Activated CD4-positive, CD25-positive, alpha-beta regulatory T cell (primary cell): ENCODE measurements at places on chromosomes 3 and 15.

DNA sequence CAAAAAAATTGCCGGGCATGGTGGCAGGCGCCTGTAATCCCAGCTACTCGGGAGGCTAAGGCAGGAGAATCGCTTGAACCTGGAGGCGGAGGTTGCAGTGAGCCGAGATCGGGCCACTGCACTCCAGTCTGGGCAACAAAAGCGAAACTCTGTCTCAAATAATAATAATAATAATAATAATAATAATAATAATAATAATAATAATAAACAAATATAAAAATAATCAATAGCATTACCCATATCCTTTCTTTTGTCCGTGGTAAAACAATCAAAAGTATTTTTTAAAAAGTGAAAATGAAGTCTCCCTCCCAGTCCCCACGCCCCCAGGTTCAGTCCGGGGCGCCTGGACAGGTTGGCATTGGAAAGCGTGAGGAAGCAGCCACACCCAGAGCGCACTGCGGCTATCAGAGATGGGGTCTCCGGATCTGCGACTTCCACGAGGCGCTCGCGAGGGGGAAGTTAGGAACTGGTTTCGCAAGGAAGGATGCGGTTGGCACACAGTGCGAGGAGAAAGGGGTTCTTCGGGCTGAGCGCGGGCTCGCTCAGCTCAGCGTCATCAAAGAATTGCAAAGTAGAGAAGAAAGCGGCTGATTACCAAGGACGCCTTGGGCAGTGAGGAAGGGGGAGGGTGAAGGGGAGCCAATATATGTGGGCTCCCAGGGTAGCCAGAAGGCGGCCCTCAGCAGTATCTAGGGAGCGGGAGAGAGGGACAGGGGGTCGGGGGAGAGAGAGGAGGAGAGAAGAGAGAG is 69.5 kb upstream of the EPHB3 start:
- no peak for DNase-seq

DNA sequence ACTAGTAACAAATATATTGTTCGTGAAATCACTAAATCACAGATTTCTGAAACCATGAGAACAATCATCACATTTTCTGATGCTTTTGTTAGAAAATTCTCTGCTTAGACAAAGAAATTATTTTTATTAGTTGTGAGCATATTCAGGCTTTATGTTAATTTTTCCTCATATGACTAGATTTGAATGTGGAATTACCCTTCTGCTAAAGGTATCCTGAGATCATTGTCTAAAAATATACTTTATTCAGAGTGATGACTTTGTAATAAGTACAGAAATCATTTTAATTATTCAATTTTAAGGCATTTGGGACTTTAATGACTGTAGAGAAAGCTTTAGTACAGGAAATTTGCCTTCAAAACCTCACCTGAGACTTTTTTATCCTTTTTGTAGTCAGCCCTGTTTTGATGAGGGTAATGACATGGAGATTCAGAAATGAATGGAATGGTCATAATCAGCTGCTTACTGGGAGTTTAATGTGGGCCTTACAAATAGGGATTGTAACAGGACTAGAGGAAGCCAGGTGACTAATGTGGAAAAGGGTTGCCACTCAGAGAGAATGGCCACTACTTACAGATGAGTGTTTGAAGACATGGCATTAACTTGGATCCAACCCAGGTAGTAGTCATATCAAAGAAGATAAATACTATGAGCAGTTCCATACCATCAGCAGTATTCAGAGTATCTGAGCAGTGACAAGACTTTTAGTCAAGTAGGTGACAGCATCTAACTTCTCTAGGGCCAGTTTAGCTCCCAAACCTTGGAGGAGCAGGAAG is 148.3 kb downstream of the MBNL1 start:
- no peak for DNase-seq

- no peak for DNase-seq
Measured at GRCh38 chr3:171508676-171509075, 48.5 kb upstream of the TNIK start.

DNA sequence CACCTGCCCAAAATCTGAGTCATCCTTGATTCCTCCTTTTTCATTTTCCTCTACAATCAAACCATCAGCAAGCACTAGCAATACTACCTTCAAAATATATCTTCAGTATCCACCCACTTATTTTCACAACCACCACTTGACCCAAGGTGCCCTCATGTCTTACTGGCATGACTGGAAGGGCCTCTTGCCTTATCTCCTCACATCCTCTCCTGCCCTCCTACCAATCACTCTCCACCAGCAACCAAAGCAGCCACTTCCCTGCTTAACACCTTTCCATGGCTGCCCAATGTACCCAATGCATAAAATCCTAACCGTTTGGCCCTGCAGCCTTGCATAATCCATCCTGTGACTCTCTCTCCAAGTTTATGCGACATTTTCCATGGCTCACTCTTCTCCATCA is 76.0 kb downstream of the MTHFS start:
- DNase-seq, result no peak

GRCh38 chr3:187062526-187063177 is 76.6 kb downstream of the RPL39L start:
- no peak for DNase-seq

- no peak for DNase-seq
Measured at GRCh38 chr15:65970937-65971740, 101.8 kb downstream of the RAB11A start.

GRCh38 chr3:69567023-69567709 is 172.1 kb upstream of the MITF start:
- no peak for DNase-seq

- DNase-seq, result no peak
Measured at GRCh38 chr15:29612096-29612495, 210.2 kb downstream of the TJP1 start.

GRCh38 chr3:63969876-63970275 is 53.4 kb downstream of the PSMD6 start:
- DNase-seq, result no peak

DNA sequence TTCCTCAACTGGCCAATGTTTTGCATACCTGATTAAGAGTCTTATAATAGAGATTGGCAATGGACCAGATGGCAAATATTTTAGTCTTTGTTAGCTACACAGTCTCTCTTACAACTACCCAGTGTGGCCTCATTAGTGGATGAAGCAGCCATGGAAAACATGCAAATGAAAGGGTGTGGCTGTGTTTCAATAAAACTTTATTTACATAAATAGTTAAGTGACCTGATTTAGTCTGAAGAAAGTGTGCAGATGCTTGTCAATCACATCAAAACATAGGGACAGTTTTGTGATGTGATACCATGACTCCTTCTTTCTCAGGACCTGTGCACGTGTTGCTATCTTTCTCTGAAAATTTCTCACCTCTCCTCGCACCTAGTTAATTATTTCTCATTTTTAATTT is 309.8 kb upstream of the GRM7 start:
- no peak for DNase-seq

- DNase-seq, result no peak
Measured at GRCh38 chr3:107850681-107851080, 240.2 kb downstream of the CD47 start.

- no peak for DNase-seq
Measured at GRCh38 chr15:69410248-69410874, 3.8 kb upstream of the KIF23 start.

DNA sequence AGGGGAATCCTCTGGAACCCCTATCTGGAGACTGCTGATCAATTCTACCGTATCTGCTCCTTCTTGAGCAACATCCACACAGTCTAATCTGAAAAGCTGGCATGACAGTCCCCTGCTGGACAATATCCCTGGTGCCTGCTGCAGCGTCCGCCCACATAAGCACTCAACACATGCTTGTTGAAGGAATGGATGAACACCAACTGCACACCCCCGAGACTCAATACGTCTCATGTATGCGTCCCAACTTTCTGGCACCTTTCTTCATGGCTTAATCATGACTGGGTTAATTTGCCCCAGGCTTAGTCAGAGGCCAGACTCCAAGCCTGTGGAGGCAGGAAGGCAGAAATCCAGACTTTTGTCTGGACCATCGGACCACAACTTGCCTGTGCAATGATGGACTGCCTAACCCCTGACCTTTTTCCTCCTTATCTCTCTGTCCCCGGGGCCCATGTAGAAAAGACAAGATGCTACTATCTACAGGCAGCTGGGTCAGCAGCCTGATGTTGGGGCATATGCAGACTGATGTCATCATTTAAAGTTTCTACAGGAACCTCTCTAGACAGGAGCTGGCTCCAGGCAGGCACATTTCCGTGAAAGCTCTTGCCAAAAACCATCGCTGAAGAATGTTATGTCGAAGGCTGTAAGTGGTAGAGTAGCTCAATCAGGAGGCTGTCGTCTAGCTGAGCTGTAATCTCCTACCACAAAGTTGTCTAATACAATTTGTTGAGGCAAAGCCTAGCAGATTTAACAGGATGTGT is 114.1 kb upstream of the TPM1 start:
- no peak for DNase-seq

DNA sequence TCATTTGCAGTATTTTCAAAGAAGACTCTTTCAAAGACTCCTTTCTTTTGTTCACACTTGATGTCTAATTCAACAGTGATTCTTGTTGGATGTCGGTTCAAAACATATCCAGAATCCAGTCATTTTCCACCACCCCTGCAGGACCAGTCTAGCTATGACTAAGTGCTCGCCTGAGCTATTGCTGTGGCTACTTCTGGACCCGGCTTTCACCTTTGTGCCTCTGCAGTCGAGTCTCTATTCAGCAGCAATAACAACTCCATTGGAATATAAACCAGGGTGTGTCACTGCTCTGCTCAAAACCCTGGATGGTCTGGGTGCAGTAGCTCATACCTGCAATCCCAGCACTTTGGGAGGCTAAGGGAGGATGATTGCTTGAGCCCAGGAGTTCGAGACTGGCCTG is 55.0 kb downstream of the PRICKLE2 start:
- no peak for DNase-seq

GRCh38 chr15:46344115-46344724 is 709.4 kb downstream of the SQOR start:
- DNase-seq, result no peak

GRCh38 chr3:167587651-167588050 is 66.1 kb downstream of the WDR49 start:
- DNase-seq, result no peak

DNA sequence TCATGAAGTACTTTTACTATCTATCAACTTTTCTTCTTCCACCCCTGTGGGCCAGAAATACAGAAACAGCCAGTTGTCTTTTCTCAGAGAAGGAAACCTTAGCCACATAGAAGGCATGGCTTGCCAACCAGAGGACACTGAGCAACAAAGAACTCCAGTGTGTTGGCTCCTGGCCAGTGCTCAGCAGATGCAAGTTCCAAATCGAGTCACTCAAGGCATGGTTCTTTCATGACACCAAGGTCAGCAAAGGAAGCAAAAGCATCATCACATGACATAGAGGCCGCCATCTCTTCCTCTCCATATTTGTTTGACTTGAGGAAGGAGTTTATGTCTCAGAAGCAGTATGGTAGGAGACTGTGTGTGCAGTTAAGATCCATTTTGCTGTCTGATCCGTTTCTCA is 92.2 kb downstream of the MYLK start:
- no peak for DNase-seq

DNA sequence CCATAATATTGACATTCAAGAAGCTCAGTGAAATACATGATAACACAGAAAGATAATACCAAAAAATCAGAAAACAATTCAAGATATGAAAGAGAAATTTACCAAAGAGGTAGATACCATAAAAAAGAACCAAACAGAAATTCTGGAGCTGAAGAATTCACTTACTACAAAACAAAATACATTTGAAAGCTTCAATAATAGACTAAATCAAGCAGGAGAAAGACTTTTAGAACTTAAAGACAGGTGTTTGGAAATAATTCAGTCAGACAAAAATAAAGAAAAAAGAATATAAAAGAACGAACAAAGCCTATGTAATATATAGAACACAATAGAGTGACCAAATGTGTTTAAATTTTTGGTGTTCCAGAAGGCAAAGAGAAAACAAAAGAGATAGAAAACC is 158.7 kb downstream of the MOBP start:
- no peak for DNase-seq

- no peak for DNase-seq
Measured at GRCh38 chr3:126355251-126355650, 2.0 kb downstream of the KLF15 start.

DNA sequence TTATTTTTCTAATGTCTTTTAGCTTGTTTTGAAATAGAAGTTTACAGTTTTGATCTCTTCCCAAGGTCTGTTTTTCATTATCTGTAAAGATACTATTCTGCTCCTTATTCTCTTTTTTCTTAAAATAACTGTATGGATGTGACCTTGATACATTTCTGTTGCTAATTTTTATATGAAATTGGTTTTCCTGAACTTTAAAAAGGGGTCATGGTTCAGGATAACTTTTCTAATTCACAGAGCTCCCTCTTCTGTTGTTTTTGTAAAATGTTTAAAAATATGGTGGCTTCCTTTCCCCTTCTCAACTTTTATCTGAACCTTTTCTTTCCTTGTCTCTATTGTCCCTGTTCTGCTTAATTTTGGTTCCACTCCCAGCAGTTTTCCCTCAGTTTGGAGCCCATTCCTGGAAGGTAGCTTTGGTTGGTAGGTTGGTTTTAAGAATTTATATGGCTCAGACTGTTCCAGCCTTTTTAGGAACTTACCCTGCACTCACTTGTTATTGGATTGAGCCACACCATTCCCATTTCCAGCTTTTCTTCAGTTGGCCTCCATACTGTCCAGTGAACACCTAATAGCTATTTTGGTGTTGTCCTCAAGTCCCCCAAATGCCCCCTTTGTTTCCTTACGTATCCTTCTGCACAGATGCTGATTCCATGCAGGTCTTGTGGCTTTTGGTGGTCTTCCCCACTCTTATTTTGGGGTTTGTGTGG is 70.3 kb downstream of the SLMAP start:
- DNase-seq, result no peak

DNA sequence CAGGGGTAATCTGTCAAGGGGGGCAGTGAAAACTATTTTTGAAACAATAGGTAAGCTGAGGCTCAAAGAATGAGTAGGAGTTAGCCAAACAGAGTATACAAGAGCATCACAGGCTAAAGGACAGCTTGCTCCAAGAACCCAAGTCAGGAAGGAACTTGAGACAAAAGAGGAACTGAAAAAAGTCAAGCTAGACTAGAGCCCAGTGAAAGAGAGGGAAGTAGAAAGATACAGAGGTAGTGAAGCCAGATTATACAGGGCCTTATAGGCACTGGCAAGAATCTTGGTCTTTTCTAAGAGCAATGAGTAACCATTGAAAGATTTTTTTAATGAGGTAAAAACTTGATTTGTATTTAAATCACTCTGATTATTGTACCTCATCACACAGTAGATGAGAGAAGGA is 69.9 kb downstream of the FILIP1L start:
- DNase-seq, result no peak

DNA sequence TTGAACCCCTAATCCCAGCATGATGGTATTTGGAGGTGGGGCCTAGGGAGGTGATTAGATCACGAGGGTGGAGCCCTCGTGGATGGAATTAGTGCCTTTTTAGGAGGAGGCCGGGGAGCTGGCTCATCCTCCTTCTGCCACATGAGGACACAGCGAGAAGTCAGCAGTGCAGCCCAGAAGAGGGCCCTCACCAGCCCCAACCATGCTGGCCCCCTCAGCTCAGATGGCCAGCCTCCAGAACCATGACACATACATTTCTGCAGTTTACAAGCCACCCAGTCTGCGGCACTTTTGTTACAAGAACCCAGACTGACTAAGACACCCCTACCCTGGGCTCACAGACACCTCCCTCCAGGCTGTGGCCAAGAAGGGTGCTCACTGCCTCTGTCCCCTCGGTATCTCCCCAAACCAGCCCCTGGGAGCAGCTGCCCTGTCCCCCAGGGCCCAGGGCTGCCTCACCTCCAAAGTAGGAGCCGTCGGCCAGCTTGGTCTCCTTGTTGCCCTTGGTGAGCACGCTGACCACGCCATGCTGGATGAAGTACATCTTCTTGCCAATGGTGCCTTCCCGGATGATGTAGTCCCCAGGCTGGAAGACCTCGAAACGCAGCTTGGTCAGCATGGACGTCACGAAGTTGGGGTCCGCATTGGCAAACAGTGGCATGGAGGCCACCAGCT is 44.1 kb downstream of the HCN4 start:
- no peak for DNase-seq
